ENCODE measurements at places on chromosomes 12 and 14.
A peak's percentile ranks its signal among the peaks of the same experiment; 100 is the strongest.

DNA sequence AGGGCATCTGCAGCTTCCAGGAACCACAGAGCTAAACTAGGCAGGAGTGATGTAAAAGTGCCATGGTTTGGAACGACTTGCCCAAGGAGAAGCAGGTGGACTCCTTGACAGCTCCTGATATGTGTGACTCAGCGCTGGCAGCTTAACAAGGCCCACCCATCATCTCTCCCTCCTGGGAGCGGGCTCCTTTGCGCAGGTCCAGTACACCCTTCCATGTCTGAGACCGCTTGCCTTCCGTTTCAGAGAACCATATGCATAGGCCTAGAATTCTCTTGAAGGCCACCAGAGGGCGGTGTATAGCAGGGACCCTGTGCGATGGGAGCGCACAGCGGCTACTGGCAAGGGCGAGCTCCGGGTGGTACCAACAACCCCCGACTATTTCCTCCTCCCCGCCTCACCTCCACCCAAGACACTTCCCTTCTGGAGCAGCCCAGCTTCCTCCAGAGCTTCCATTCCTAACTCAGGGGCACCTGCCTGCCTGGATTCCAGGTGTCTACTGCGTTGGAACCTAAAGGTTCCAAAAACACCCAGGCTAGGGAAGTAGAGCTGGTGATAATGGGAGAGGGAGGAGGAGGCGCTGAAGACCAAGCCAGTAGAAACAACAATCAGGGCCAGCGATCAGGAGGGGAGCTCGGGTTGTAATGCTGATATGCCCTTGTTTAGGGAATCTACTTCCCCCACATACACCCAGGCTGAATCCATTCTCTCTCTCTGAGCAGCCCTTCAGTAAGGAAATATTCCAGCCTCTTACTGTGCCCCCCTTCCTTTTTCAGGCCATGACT is 6.3 kb downstream of the DHH start:
- DNase-seq = peak; percentile 86

DNA sequence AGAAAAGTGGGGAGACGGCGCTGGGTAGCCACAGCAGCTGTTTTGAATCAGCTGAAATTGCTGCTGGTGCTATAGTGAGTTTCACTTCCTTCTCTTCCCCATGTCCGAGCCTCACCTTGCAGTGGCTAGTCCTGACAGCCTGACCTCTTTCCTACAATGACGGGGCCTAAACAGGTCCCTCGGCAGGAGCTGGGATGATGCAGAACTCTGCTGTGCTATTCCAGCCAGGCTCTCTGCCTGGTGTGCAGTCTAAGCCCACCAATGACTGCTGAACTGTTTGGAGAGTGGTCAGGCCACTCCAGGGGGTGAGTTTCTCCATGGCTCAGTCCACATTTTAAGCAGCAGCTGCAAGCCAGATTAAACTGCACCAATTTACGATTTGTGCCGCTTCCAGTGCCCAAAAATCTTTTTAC is 207.3 kb downstream of the TTC7B start:
- no peak for DNase-seq

- DNase-seq = no peak
Measured at GRCh38 chr12:108374596-108375320, 35.6 kb upstream of the CMKLR1 start.

- no peak for DNase-seq
Measured at GRCh38 chr12:108896336-108896735, 16.4 kb downstream of the DAO start.

DNA sequence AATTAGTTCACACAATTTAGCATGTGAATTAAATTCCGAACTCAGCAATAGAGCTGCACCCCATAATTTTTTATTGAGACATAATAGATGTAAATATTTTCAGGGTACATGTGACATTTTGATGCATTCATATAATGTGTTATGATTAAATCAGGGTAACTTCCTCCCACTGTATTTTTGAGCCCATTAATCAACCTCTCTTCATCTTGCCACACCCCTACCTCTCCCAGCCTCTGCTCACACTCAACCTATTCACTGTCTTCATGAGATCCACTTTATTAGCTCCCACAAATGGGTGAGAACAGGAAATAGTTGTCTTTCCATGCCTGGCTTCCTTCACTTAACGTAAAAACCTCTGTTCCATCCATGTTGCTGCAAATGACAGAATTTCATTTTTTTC is 14.7 kb downstream of the IL26 start:
- no peak for DNase-seq

GRCh38 chr14:104393199-104393897 is 186.2 kb upstream of the C14orf180 start:
- peak; percentile 35 for DNase-seq

DNA sequence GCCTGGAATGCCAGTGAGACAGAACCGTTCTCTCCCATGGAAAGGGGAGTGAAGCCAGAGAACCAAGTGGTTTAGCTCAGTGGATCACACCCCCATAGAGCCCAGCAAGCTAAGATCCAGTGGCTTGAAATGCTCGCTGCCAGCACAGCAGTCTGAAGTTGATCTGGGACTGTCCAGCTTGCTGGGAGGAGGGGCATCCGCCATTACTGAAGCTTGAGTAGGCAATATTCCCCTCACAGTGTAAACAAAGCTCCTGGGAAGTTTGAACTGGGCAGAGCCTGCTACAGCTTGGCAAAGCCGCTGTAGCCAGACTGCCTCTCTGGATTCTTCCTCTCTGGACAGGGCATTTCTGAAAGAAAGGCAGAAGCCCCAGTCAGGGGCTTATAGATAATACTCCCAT is 374.3 kb upstream of the DCN start:
- DNase-seq = no peak

DNA sequence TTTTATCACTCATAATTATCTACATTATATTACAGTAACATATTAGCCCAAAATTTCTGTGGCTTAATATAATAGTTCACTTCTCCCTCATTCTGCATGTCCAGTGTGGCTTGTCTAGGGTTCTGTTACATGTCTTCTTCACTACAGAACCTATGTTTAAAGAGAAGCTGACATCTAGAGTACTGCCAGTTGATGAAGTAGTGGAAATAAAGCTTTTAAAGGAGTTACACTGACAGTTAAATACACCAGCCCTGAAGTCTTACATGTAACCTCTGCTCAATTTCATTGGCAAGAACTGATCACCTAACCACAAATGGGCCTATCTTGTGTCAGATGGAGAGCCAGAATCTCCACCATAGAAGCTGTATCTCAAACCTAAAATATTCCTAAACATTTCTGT is 32.9 kb downstream of the RPS6KA5 start:
- DNase-seq = no peak

DNA sequence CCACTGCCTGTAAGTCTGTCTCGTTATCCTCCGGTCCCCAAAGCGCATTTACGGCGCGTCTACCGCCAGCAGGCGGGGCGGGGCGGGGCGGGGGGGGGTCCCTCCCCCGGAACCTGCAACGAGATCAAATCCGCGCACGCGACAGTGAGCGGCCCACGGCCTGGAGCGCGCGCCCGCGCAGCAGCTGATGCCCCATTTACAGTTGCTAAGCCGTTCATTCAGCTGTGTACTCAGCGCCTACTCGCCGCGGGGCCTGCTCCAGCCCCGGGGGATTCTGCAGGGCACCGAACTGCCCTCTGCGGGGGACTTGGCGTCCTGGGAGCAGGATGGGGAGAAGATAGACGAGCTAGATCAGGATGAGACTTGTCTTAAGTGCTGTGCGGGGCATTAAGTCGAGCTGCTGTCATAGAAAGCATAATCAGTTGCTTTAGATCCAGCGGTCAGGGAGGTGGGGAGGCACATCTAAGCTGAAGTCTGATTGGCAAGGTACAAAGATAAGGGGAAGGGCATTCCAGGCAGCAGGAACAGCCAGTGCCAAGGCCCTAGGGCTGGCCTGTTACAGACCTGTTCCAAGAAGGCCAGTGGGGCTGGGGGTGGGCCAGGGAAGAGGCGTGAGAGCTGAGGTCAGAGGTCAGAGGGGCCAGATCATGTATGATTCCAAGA is 1.4 kb upstream of the CCDC85C start:
- peak; percentile 84 for DNase-seq

DNA sequence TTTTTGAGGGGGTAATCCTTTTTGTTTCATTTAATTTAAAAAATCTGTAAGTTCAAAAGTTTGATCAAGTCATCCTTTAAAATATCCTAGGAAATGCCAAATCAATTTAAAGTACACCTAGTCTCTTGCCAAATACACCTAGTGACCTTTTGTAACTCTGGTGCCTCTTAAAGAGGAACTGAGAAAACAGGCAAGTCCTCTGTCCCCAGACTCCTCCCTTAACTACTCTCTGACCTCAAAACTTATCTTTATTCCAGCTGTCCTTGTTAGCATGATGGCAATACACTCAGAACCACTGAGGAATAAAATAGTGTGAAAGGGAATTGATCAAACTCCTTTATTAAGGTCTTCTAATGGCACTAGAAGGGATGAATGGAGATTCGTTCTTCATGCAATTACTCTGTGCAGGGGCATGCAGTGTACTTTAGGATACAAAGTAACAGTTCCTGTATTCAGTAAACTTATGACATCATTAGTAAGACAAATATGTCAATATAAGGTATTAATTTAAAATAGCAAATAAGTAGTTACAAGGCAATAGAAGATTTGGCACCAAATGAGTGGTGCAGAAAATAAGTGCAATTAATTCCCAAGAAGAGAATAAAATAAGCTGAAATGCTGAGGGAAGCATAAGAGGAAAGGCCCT is 3.3 kb downstream of the FAR2 start:
- no peak for DNase-seq

DNA sequence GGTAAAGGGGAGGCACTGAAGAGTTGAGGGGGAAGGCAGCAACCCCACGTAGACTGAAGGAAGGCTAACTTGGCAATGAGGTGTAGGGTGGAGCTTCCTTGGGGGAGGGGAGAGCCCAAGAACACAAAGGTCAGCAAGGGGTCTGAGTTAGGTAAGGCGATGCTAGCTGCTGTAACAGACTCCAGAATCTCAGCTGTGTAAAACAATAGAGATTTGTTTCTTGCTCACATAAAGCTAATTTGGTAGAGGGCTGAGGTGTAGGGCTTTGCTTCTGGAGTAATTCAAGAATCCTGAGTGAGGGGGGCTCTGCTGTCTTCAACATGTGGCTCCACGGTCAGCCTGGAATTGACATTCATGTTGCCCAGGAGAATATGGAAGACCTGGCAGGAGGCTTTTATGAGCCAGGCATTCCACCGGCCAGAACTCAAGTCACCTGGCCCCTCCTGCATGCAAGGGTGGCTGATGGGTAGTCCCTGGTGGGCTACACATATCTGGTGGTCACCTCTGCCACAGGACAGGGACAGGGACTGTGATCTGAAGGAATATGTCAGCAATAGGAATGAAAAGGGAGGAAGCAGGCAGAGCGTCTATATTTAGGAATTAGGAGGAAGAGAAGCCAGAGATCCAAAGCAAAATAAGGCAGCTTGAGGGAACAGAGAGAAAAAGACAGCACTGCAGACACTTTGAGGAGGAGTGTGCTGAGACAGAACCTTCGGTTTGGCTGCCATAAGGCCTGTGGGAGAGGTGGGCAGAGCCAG is 153.7 kb downstream of the ZFP36L1 start:
- no peak for DNase-seq

- DNase-seq = no peak
Measured at GRCh38 chr12:27896419-27896990, 76.0 kb downstream of the PTHLH start.

Data from SK-N-SH (cell line).